ENCODE measurements at places on chromosomes 16 and 17.

- no peak for DNase-seq
Measured at GRCh38 chr17:40218006-40218739, 931 bp upstream of the WIPF2 start.

DNA sequence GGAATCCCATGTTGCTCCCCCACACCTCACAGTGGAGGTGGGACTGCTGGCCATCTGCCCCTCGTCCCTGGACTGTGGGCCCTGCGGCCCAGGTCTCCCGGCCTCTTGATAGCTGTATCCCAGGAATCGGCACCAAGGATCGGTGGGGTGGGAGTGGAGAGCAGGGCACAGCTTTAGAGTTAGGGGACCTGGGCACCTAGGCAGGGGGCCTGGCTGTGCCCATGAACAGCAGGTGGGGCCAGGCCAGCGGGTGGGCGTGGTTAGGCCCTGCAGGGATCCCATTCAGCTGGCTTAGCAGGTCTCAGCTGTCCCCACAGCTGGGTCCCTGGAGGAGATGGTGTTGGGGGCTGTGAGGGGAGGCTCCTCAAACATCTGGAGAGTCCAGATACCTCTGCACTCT lies 49.2 kb downstream of the SREBF1 start:
- DNase-seq: no peak

- no peak for DNase-seq
Measured at GRCh38 chr16:21598701-21599121, 666 bp upstream of the METTL9 start.

DNA sequence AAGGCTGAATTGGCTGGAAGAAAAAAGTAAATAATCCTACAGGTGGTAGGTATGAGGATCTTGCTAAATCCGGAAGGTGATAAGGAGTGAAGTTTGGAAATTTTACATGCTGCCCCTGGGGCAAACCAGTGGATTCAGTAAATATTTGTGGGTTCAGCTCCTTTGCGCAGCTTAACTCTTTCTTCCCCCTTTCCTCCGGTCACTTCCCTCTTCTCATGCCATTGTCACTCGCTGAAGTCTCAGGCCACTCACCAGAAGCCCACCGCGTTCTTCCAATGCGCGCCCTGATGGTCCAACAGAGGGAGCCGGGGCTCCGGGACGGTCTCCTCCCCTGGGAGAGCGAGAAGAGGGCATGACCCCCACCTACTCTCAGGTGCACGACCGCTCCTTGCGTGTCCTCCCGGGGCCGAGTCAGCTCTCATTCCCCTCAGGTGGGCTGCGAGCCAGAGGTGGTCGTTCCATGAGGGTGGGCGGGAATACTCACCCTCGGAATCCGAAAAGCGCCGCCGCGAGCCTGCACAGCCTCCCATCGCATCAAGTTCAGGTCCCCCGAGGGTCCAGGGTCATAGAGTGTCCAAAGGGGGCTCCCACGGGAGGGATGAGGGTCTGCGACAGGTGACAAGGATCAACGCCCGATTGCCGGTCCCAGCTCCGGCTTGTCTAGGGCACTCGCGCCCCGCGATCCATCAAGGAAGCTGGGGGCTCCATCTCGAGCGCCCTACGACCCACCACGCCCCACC lies 474 bp downstream of the CLN3 start:
- DNase-seq: no peak

DNA sequence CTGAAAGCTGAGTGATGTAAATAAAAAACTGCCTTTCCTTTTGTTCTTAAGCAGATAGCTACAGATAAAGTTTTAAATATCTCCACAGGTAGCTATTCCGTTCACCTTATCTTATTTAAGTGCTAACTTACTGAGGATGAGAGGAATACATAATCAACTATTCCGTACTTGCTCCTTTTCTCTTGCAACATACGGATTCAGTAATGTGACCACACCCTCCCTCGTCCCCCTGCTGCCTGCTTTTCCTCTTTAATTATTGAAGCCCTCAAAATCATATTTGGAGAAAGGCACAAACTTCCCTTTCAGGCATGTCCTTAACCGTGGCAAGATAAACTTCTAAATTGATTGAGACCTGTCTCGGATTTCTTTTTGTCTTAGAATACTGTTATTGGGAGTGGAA lies 101.4 kb downstream of the MAP2K4 start:
- no peak for DNase-seq

- no peak for DNase-seq
Measured at GRCh38 chr17:45235416-45236281, 14.0 kb downstream of the FMNL1 start.

All from cerebellar nuclear complex (tissue), 1 donor.